ENCODE measurements at places on chromosomes 3 and 15.
A peak's percentile ranks its signal among the peaks of the same experiment; 100 is the strongest.

DNA sequence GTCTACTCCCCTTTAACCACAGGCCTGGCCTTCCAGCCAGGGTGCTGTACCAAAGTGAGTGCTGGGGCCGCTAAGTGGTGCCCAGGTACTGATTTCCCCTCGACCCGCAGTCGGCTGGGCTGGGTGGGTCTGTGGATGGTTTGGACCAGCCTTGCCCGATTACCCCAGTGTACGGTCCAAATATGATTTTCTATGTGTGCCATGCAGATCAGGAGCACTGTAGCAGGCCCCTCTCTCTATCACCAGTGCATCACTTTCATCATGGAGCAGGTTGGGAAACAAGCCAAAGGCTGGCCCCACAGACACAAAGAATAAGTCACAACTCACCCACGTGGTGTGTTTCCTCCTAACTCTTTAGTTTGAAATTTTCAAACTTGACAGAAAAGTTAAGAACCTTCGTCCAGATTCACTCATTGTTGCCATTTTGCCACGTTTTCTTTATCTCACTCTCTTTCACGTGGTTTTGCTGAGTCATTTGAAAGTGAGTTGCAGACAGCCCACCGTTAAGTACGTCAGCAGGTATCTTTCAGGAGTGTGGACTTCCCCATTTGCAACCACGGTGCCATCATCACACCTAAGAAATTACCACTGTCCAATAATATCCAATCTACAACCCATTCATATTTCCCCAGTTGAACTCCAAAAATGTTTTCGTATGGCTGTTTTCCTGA, 37.0 kb downstream of the ZNF710 start:
- DNase-seq = peak; percentile 65

DNA sequence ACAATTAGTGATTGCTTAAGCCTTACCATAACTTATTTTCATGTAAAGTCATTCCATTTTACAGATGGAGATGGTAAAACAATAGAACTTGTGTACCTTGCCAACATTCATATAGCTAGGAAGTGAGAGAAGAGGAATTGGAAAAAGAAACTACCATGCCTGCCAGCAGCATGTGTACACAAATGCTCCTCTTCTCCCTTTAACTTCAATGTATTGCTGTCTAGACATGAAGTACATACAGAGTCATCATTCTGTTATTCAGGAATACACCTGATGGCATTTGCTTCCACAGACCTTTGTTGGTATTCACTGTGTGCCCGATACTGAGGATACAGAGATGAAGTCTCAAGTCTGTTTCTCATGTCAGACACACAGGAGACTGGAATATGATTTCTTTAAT, 7.1 kb upstream of the TMEM207 start:
- no peak for DNase-seq

DNA sequence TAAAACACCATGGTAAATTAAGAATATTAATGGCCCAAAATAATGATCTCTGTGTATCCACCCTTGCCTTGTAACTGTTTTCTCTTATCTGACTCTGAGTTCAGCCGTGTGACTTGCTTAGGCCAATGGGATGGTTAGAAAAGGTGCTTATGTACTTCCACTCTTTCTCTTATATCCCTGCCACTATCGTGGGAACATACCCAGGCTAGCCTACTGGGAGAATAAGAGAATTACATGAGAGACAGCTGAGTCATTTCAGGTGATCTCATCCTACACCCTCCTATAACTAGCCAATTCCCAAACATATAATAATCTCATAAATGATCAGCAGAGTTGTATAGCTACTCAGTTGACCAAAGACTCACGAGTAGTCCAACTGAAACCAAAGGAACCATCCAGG, 98.3 kb upstream of the ABI3BP start:
- no peak for DNase-seq

GRCh38 chr15:75713338-75713895, 769 bp upstream of the CSPG4 start:
- no peak for DNase-seq

DNA sequence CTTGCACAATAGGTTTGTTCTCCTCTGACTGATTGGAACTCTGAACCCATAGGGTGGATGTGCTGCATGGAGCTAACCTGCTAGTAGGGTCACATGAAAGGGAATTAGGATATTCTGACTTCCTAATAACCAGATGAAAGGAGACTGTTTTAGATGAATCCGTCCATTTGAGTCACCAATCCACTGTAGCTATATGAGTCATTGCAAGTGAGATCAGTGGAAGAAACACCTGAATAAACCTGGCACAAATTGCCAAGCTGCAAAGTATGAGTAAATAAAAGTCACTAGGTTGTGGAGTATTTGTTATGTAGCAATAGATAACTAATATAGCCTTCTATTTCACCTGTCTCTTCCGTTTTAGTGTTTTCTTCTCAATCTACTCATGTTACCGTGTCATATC, 584.4 kb downstream of the PDCD6IP start:
- no peak for DNase-seq

DNA sequence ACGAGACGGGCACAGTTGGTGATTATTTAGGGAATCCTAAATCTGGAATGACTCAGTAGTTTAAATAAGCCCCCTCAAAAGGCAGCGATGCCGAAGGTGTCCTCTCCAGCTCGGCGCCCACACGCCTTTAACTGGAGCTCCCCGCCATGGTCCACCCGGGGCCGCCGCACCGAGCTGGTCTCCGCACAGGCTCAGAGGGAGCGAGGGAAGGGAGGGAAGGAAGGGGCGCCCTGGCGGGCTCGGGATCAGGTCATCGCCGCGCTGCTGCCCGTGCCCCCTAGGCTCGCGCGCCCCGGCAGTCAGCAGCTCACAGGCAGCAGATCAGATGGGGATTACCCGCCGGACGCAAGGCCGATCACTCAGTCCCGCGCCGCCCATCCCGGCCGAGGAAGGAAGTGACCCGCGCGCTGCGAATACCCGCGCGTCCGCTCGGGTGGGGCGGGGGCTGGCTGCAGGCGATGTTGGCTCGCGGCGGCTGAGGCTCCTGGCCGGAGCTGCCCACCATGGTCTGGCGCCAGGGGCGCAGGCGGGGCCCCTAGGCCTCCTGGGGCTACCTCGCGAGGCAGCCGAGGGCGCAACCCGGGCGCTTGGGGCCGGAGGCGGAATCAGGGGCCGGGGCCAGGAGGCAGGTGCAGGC, 318.0 kb downstream of the FGF12 start:
- DNase-seq = peak; percentile 28

Data from activated T-cell treated with anti-CD3 and anti-CD28 coated beads, Interleukin-2, amount 50 U/mL, for 24 hours (primary cell).